ENCODE measurements at places on chromosomes 12 and 14.

- peak; percentile 36 for DNase-seq
These were observed at the start of gene SETD3 for GRCh38 chr14:99479906-99480869. SETD3 (minus strand) TSS chr14:99480859; CDS start chr14:99465805, 15,054 bp downstream.

DNA sequence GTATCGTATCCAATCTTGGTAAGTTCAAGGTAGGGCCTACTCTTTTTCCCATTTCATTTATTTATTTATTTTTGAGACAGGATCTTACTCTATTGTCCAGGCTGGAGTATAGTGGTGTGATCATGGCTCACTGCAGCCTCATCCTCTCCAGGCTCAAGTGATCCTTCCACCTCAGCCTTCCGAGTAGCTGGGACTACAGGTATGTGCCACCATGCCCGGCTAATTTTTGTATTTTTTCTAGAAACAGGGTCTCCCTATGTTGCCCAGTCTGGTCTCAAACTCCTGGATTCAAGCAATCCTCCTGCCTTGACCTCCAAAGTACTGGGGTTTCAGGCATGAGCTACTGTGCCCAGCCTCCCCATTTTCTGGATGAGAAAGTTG is 57.2 kb downstream of the CLMN start:
- DNase-seq: no peak

GRCh38 chr14:64958743-64959142 is 13.4 kb downstream of the RAB15 start:
- DNase-seq: no peak

DNA sequence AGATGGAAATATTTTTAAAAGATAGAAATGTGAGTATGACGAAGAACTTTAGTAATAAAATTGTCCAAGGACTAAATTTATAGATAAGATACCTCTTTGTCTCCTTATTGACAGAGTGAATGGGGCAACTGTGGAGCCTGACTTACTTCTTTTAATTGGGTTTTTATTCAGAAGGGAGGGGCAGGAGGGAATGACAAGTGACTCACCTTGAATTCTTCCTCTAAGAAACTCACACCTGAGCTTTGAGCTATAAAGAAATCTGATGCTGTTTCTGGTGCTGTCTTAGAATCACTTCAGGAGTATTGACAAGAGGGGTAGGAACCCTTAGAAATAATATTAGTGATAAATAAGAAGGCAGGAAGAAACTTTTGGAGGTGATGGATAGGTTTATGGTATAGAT is 951 bp downstream of the NR1H4 start:
- no peak for DNase-seq

GRCh38 chr12:56477521-56478225 is 9.3 kb downstream of the SPRYD4 start:
- DNase-seq: no peak

GRCh38 chr12:6333566-6333965 is 8.3 kb downstream of the TNFRSF1A start:
- DNase-seq: no peak

GRCh38 chr12:109452489-109452888 is 24.6 kb downstream of the KCTD10 start:
- DNase-seq: no peak

GRCh38 chr14:34046799-34047520 is 96.1 kb upstream of the EGLN3 start:
- no peak for DNase-seq

- DNase-seq: no peak
These were observed 6.2 kb upstream of the SLC7A7 start for GRCh38 chr14:22821193-22822015.

- DNase-seq: no peak
These were observed 74.0 kb downstream of the PCNX1 start for GRCh38 chr14:70981000-70981952.

GRCh38 chr12:45518291-45519235 is 210.9 kb upstream of the ARID2 start:
- peak; percentile 54 for DNase-seq

DNA sequence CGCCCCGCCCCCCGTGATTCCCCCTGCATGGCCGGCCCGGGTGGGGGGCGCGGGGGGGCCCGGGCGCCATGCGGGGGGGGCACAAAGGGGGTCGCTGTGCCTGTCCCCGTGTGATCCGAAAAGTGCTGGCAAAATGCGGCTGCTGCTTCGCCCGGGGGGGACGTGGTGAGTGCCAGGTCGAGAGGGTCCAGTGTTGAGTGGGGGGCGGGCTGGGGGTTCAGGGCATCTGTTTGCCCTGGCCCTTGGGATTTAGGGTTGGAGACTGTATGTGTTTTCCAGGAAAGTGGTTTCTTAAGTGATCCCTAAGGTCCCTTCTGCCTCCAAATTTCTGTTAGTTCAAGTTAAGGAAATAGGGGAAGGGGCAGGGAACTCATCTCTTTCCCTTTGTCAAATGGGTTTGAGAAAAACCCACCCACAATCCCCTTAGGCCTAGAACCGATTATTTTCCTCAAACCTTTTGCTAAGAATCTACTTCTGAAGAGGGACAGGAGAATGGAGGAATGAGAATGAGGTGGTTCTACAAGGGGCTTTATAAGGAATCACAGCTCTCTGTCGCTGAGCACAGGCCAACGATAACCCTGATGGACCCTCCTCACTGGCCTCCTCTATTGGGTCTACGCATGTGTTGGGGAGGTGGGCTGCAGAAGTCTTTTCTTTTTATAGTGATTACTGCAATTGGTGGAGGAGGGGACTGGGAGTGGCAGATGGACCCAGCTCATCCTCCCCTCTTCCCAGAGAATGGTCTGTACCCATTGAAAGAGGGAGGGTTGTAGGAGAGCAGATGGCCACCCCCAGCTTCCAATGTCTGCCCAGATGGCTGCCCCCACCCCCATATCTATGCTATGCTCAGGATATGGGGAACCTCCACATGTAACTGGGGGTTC is 834 bp downstream of the ARHGEF25 start:
- DNase-seq: no peak

DNA sequence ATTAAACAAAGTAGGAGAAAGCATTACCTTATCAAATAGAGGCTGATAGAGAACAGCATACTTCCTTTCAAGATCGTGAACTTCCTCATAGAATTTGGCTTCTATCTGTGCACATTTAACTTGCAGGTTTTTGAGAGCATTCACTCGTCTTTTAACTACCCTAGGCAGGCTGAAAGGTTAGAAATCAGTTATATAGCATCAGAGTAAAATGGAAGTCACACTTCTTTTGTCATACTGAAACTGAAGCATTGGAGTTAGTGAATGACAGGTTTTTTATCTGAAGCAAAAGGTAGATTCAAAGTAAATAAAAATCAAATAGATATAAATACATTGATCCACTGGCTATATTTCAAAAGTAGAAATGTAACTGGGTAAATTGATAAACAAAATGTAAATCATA is 24.4 kb downstream of the NAP1L1 start:
- DNase-seq: no peak

DNA sequence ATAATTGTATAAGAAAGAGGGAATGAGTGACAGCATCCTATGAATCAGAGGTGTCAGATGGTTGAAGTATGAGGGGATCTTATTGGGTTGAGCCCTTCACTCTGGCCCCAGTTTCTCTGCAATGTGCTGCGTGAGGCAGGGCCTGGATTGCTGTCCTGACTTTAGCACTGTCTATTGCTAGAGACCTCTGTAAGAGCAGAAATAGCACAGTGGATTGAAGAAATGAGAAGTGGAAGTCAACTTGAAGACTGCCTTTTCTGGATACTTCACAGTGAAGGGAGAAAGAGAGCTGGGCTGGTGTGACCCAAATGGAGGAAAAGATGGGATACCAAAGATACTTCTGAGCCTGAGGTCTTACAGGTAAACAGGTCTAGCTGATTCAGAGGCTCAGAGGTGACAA is 5.8 kb downstream of the ASCL4 start:
- DNase-seq: no peak

GRCh38 chr12:80269803-80270552 is 170.6 kb downstream of the OTOGL start:
- DNase-seq: peak; percentile 17

DNA sequence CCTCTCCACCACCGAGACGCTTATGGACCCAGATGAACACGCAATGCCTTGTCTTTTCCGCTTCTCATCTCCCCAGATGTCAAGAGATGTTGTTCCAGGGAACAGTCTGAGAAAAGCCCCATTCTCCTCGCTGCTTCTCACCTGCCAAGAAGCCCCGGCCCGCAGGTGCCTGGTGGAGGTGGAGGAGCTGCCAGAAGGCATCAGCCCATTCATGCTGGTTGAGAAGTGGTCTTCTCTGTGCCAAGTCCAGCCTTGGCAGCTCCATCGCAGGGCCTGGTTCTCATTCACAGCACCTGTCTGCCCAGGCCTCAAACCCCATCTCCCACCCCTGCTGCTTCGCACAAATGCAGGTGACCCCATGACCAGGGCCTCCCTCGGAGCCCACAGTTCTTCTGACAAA is 42.3 kb upstream of the TMEM263 start:
- DNase-seq: no peak

DNA sequence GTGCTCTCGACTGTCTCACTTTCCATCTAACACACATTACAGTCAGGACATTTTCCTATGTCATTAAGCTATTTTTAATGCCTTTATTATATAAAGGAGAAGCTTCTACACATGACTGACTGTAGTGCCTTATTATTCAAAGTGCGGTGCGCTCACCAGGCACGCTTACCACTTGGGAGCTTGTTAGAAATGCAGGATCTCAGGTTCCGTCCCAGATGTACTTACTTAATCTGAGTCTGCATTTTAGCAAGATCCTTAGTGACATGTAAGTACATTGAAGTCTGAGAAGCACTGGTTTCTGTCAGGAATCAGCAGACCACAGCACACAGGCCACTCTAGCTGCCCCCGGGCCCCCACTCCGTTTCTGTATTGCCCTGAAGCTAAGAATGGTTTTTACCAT is 44.7 kb upstream of the MDM1 start:
- no peak for DNase-seq

DNA sequence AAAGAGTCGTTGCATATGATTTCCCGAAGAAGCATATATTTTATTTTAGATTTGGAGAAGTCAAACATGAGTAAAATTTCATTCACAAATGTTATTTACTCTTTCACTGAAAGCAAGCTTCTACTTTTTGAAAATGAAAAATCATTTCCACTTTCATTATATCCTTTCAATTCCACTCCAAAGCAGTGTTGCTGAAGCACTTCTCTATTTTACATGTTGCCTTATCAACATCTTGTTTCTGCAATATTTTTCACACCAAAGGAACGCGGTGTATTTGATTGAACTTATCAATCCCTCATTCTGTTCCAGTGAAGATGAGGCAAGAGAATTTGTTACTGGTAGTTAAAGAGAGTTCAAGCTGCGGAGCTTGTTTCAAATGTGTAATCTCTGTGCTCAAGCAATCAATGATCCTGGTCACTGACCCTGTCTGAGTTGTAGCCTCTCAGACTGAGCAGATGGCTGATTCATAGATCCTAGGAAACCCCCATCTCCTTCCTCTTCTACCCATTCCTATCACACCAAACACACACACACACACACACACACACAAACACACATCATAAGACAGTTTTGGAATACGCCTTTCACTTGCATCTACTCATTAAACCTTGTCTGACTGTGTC is 236.2 kb upstream of the FLRT2 start:
- no peak for DNase-seq

DNA sequence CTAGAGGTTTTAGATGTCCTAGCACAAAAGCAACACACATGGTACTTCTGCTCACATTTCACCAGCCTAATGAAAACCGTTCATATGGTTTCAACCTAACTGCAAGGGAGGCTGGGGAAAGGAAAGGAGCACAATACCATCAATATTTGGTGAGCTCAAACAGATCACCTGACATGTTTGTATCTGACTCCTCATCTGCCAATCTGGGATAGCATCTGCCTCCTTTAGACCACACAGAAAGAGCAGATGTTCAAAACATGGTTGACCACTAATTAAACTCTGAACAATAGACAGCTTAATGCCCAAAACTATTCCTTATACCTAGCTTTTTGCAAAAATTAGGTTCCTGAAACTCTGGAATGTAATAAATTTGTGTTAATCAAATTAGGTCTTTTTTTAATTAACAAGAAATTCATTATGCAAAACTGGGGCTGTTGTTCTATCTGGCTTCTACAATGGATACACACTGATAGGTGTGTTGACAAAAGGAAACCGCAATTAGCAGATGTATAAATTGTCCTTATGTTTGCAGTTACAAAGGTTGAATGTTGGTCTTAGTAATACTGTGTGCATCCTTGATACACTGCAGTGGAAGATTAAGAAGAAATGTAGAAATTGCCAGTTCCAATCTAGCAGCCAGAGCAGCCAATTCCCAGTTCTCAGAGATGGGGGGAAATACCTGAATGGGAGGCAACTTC is 89.3 kb downstream of the DUSP6 start:
- no peak for DNase-seq

DNA sequence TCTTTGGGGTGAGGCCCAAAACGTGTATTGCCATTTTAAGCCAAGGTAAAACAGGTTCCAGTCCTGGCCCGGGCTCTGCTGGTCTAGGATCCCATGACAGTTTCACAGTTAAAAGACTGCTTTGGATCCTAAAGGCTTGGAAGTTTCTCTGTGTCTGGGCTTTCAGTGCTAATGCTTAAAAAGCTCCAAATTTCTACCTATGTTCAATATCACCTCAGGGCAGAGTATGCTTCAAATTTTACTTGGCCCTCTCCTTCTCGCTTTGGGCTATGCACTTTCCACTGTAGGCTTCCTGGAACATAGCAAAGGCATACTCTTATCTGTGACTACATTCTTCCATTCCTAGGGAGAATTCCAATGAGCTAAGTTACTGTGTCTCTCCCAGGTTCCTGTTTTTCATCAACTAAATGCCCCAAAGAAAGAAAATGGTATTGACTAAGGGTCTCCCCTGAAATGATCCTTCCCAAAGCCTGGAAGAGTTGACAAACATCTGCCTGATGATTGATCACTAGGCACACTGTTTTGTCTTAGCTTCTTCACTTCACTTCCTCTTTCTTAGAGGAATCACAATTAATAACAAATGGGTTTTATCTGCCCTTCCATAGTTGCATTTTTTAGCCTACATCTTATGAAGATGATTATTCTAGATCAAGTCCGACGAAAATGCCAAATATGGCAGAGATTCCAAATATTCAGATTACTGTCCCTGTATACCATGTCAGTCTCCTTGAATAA is 79.4 kb downstream of the TMTC2 start:
- DNase-seq: no peak

DNA sequence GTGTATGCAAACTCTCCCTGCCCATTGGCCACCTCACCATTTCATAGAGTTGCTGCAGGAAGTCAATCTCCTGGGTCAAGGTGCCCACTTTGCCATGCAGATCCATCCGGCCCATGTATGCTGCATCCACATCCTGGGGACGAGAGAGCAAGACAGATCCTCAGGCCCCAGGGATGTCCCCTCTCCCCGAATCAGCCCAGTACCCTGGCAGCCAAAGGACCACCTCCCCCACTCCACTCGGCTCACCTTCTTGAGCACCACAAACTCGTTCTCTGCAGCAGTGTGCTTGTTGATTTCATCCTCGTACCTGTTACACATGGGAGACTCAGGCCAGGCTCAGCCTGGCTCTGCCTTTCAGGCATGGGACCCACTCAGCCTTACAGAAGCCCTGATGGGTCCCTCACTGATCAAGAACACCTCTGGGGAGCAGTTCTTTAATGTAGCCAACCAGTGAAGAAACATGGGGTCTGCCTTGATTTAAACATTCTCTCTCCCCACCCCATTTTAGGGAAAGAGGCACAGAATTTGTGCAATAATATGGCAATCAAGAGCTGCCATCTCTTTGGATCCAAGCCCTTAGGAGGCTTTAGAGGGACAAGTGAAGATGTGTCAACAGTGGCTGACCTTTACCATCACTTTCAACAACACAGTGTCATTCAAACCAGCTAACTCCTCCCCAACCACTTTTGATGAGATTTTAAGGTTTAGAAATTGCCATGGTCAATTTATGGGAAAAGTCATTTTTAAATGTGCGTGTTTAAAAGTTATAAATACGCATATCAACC is 3.9 kb downstream of the KRT79 start:
- no peak for DNase-seq

Measured in activated CD4-positive, alpha-beta T cell treated with anti-CD3 and anti-CD28 coated beads, Interleukin-2, amount 10 ng/mL, durations not matched to agents 7 days and 5 days (primary cell).